ENCODE measurements at places on chromosomes 3 and 15. TPM values are rescaled to one million over a fixed set of nuclear protein-coding genes. Genes with fewer than 3 reads are reported as not detected.

Gene TRIM42
- not detected for total RNA-seq

Gene ACTC1
- total RNA-seq = not detected

Gene PARP15
- 0.98 TPM for total RNA-seq

Gene TMEM212
- not detected for total RNA-seq

Gene UNC13C
- total RNA-seq = not detected

Gene PPARG
- 36.9 TPM for total RNA-seq

Gene PAK2
- total RNA-seq = 72.5 TPM

Gene CASR
- total RNA-seq = under 0.01 TPM

Gene PPM1L
- 4.7 TPM for total RNA-seq

Gene ABHD14A
- 11.4 TPM for total RNA-seq

Gene LSAMP
- total RNA-seq = 0.10 TPM

Gene GPR176
- 56.6 TPM for total RNA-seq

Gene SLCO2A1
- total RNA-seq = 2.6 TPM

Gene P3H2
- 16.0 TPM for total RNA-seq

Gene IL20RB
- total RNA-seq = 0.33 TPM

Gene ADAMTS7
- 40.9 TPM for total RNA-seq

Gene CCR2
- total RNA-seq = not detected

Gene METTL6
- total RNA-seq = 21.2 TPM

Gene CHRFAM7A
- 1.6 TPM for total RNA-seq

Gene TTLL13
- total RNA-seq = 0.38 TPM

Gene TUSC7
- total RNA-seq = not detected

Data from vein endothelial cell (primary cell).